Glutamatergic neuron (in vitro differentiated cells): ENCODE measurements at places on chromosomes 2 and 18. TPM values are rescaled to one million over a fixed set of nuclear protein-coding genes. Genes with fewer than 3 reads are reported as not detected.

The CARF gene
- 9.1 TPM for total RNA-seq

The AKAIN1 gene
- total RNA-seq = 14.1 TPM

The SEMA4C gene
- 119 TPM for total RNA-seq

The AOX1 gene
- total RNA-seq = 0.32 TPM
